ENCODE measurements at places on chromosomes 2 and 18.

- no peak for DNase-seq
These were observed 135.1 kb upstream of the GPC1 start for GRCh38 chr2:240300261-240300821.

DNA sequence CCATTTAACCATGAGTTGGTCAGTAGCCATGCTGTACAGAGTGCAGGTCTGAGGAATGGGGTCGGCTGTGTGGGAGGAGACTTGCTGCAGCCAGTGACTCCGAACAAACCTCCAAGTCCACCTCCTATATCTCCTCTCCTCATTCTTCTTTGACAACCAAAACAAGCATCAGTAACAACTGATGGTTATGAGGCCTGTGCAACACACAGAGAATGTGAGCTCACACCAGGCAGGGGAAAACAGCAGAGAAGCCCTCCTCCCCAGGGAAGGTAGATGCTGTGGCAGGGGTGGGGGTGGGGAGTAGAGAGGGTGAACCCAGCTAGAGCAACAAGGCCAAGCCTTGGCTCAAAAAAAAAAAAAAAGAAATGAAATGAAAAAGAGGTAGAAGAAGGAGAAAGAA, 12.3 kb upstream of the CNGA3 start:
- no peak for DNase-seq

- DNase-seq: peak; percentile 28
These were observed 697 bp downstream of the ITGA4 start for GRCh38 chr2:181457741-181458425.

DNA sequence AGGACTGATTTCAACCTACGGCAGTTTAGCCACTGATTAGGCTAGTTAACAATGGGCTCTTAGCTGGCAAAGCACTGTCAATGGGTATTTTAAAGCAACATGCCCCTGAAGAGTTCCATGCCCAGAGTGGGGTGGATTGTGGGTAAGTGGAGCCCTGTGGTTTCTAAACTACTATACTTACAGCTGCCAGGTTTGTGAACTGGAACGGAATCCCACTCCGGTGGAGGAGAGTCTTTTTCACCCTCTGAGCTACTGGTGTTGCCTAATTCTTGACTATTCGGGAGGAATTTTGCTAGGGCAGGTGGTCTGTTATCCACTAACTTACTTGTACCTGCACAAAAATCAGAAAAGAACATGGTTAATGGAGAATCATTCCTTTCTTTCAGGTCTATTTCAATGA, 52.6 kb downstream of the ZAP70 start:
- DNase-seq: no peak

GRCh38 chr2:18267501-18267900, 293.0 kb downstream of the RDH14 start:
- DNase-seq: no peak

DNA sequence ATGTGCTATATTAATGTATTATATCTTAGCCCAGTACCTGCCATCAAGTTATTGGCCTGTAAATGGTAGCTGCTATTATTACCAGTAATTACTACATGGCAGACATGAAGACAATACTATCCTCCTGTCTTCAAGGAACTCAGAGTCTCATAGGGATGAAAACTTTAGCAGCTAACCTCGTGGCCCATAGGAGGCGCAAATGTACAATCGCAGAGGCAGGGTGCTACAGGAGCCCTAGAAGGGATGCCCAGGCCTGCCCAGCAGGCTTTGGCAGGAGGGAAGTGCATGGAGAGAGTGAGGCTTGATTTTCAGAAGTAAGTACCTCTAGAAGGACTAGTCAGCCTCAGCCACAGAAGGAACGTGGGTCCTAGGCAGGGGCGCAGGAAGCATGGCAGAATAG, 44.7 kb upstream of the KIDINS220 start:
- DNase-seq: no peak

DNA sequence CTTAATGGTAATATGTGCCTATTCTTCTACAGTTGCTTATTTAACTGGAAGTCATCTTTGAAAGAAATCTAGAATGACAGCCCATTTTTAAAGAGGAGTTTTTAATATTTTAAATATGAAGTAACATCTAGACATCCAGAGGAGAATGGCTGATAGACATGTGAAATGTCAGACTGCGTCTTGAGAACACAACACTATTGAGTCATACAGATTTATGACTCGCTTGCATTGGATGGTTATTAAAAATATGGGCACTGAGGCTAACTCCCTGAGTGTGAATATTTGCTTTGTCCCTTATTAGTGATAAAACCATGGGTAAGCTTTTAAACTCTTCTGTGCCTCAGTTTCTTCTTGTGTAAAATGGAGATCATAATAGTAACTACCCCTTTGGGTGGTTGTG, 22.9 kb downstream of the TDRD15 start:
- no peak for DNase-seq

DNA sequence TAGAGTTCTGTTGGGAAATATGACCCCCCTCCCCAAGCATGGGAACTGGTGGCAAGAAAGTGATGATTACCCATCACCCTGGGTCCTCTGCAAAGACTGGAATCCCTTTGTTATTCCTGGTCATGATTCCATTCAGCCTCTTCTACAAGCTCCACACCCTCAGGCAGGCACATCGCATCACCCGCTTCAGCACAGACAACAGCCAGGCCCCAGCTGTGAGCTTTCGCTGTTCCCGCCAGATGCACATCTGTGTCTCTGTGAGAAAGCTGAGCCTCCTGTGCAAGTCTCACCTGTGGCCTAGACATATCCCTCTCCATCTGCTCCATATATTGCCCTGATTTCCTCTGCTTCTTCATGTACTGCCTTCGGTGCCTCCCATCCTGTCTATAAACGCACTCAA, 368.0 kb upstream of the RAB6C start:
- DNase-seq: no peak

- DNase-seq: no peak
These were observed 52.0 kb upstream of the NFATC1 start for GRCh38 chr18:79343567-79344207.

GRCh38 chr2:215811003-215811402, 202.3 kb downstream of the MREG start:
- DNase-seq: no peak

DNA sequence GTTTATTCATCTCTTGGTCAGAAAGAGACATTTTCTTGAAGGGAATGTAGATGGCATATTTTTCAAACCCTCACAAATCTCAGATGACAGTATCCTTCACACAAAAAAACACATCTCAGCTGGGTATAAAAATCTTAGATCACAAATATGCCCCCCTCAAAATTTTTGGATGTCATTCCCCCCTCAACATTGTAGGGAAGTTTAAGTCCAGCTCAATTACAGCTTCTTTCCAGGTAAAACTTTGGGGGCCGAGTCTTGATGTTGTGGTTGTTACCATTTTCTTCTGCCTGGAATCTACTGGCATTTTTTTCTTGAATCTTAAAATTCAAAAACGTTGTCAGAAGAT, 46.1 kb downstream of the HDAC4 start:
- DNase-seq: no peak

DNA sequence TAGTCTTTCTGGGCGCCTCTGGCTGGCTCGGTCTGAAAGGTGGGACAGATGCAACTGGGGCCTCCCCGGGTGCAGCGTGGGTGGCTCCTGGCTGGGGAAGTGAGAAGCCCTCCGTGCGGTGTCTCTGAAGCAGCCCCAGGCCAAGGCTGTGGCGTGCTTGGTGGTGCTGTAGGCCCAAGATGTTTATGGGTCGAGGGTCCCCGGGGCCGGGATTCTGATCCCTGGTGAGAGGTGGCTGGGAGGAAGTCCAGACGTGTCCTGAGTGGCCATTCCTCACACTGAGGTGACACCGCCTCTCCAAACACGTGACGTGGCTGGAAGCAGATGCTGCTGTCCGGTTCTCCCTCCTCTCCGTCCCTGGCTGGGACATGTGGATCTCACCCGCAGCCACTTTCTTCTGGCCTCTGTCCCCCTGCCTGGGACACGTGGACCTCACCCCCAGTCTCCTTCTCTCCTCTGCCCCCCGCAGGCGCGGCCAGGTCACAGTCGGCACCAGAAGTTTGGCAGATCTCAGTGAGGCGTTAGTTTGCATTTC, 12.6 kb downstream of the RTP5 start:
- DNase-seq: peak; percentile 16

GRCh38 chr2:133139847-133140533, 428.3 kb downstream of the NCKAP5 start:
- no peak for DNase-seq

- no peak for DNase-seq
These were observed 753.9 kb downstream of the RNF144A start for GRCh38 chr2:7670905-7671641.

- no peak for DNase-seq
These were observed 205.9 kb downstream of the MYO1B start for GRCh38 chr2:191451116-191451515.

GRCh38 chr2:220847589-220847988, 724.5 kb downstream of the EPHA4 start:
- DNase-seq: no peak

DNA sequence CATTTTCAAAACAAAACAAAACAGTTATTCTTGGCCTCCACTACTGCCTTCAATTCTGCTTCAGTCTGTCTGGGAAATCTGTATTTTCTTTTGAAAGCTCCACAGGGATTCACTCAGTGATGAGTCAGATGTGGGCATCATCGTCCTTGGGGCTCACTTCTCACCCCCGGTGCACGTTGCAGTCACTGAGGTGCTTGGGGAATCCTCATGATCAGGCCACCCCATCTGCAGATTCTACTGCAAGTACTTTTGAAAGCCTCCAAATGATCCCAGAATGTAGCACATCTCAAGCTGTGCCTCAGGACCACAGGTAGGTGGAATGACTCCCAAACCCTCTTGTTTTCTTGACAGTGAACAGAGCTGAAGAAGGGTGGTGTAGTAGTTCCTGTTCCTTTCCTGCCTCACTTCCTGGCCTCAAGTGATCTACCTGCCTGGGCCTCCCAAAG, 34.3 kb downstream of the LPIN2 start:
- no peak for DNase-seq

DNA sequence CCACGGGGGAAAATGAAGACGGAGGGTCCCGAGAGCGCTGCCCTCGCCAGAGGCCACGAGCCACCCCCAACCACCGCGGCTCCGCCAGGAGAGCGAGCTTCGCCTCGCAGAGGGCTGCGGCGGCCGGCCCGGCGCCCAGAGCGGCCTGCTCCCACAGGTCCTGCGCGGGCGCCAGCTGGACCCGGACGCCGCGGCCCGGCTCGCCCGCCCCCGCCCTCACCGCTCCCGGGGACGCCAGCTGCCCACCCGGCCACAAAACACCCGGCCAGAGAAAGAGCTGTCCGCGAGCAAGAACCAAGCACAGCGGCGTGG, 709 bp downstream of the PTPN2 start:
- DNase-seq: no peak

- no peak for DNase-seq
These were observed 974.5 kb upstream of the ZEB2 start for GRCh38 chr2:145494441-145494840.

DNA sequence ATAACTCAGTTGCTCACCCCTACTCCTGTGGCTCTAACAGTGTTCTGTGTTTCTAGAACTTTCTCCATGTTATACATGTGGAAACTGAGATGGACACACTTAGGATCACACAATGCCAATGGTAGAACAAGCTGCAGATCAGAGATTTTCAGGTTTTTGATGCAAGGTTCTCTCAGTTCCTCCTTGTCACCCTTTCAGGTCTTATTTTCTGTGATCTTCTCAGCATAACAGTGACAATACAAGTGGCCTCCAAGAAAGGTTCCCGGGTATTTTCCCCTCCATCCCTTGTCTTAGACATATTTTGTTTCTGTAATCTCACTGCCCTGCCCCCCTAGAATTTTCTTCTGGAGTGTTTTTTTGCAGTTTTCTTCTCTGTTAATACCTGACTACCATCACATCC, 6.2 kb upstream of the MGAT5 start:
- DNase-seq: no peak

- no peak for DNase-seq
These were observed 53.6 kb upstream of the LAPTM4A start for GRCh38 chr2:20104900-20105545.

DNA sequence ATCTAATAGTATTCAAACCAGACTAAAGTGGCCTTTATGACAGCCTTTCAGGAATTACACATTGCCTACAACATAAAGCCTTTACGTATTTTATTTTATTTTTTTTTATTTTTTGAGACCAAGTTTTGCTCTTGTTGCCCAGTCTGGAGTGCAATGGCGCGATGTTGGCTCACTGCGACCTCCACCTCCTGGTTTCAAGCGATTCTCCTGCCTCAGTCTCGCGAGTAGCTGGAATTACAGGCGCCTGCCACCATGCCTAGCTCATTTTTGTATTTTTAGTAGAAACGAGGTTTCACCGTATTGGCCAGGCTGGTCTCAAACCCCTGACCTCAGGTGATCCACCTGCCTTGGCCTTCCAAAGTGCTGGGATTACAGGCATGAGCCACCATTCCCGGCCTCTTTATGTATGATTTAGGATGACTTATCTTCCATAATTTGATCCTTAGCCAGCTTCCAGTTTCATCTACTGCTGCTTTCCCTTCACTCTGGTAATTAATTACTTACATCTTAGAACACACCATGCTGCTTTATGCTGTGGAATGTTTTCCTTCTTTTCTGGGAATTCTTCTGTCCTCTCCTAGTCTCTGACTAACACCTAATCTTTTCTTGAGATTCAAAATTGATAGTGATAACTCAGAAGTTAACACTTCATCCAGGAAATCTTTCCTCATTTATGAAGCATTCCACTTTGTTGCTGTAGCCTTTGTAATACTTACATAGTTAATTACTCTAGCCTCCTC, 2.6 kb downstream of the USP14 start:
- DNase-seq: no peak

DNA sequence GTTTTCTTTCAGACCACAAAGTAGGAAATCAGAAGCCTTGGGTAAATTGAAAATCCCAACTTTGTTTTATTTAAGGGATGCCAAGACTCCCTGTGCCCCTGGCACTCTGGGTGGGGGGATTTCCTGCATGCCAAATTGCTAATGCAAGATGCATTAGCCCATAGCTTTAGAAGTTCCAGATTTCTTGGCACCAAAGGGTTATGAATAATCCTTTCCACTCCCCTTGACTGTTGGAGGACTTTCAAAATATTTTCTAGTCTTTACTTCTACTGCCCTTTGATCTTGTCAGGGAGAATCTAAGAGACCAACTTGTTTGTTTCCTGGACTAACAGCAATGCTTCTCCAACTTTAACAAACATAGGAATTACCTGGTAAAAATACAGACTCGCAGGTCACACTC, 81.8 kb upstream of the TGIF1 start:
- DNase-seq: no peak

GRCh38 chr2:88892788-88893187, 201.3 kb downstream of the RPIA start:
- no peak for DNase-seq

GRCh38 chr18:10797896-10798295, 272.1 kb downstream of the NAPG start:
- no peak for DNase-seq

DNA sequence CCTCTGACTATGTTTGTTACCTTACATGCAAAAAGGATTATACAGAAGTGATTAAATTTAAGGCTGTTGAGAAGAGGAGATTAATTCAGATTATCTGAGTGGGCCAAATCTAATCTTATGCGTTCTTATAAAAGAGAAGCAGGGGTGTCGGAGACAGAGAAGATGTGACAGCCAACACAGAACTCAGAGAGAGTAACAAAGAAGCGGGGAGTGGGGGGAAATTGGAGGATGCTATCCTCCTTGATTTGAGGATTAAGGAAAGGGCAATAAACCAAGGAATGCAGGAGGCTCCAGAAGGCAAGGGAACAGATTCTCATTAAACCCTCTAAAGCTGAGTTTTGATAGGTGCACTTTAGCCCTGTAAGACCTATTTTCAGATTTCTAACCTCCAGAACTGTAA, 291.3 kb upstream of the REG3G start:
- no peak for DNase-seq

GRCh38 chr2:182887753-182888415, 21.4 kb upstream of the FRZB start:
- no peak for DNase-seq

Measured in central memory CD4-positive, alpha-beta T cell (primary cell).